ENCODE measurements at places on chromosomes 1 and 21. TPM values are rescaled to one million over a fixed set of nuclear protein-coding genes. Genes with fewer than 3 reads are reported as not detected.

EXO1 gene
- total RNA-seq, result 5.6 TPM

AZIN2 gene
- 5.1 TPM for total RNA-seq

UROD gene
- total RNA-seq, result 74.9 TPM

S100A11 gene
- 671 TPM for total RNA-seq

RNU1-4 gene
- total RNA-seq, result 2,748 TPM

CSMD2 gene
- 0.81 TPM for total RNA-seq

CR1L gene
- 0.73 TPM for total RNA-seq

FBXO2 gene
- total RNA-seq, result 8.0 TPM

CGN gene
- 83.0 TPM for total RNA-seq

MIGA1 gene
- 16.4 TPM for total RNA-seq

DENND2C gene
- total RNA-seq, result 4.7 TPM

TFF2 gene
- not detected for total RNA-seq

FAM167B gene
- 15.2 TPM for total RNA-seq

C1orf167 gene
- total RNA-seq, result 14.4 TPM

DMBX1 gene
- not detected for total RNA-seq

FAM72C gene
- 0.70 TPM for total RNA-seq

KPRP gene
- not detected for total RNA-seq

PNRC2 gene
- 79.0 TPM for total RNA-seq

RNF186 gene
- not detected for total RNA-seq

GJA8 gene
- not detected for total RNA-seq

PPM1J gene
- 0.93 TPM for total RNA-seq

CA6 gene
- total RNA-seq, result not detected

DMRTA2 gene
- not detected for total RNA-seq

HSD3B1 gene
- not detected for total RNA-seq

C1orf115 gene
- 17.0 TPM for total RNA-seq

OR2T12 gene
- not detected for total RNA-seq

MFAP2 gene
- 54.3 TPM for total RNA-seq

C8B gene
- total RNA-seq, result 0.26 TPM

LRRC3 gene
- 2.4 TPM for total RNA-seq

TGFB2 gene
- total RNA-seq, result 9.8 TPM

CFAP107 gene
- total RNA-seq, result 1.1 TPM

MROH7 gene
- total RNA-seq, result 1.6 TPM

SYT2 gene
- not detected for total RNA-seq

AUNIP gene
- total RNA-seq, result 0.97 TPM

ERICH3 gene
- total RNA-seq, result 3.5 TPM

LRRC7 gene
- not detected for total RNA-seq

SPRR5 gene
- not detected for total RNA-seq

MCOLN2 gene
- 2.8 TPM for total RNA-seq

C1QTNF12 gene
- 2.2 TPM for total RNA-seq

KRTAP7-1 gene
- not detected for total RNA-seq

PTPRF gene
- 123 TPM for total RNA-seq

HFM1 gene
- total RNA-seq, result 0.58 TPM

FGGY gene
- 17.3 TPM for total RNA-seq

CACNA1S gene
- total RNA-seq, result 0.12 TPM

ITLN2 gene
- total RNA-seq, result 1.8 TPM

BRDT gene
- not detected for total RNA-seq

VWA1 gene
- total RNA-seq, result 113 TPM

TSPEAR gene
- total RNA-seq, result 0.10 TPM

NT5C1A gene
- 0.42 TPM for total RNA-seq

LRRC39 gene
- 1.2 TPM for total RNA-seq

SLC9C2 gene
- 0.35 TPM for total RNA-seq

PRR9 gene
- not detected for total RNA-seq

GSTM5 gene
- 8.4 TPM for total RNA-seq

DISP3 gene
- 0.12 TPM for total RNA-seq

LCE2B gene
- total RNA-seq, result not detected
